ENCODE measurements at places on chromosomes 16 and 17.

- DNase-seq, result no peak
Observed at GRCh38 chr17:82103553-82104451, 5.8 kb upstream of the FASN start.

DNA sequence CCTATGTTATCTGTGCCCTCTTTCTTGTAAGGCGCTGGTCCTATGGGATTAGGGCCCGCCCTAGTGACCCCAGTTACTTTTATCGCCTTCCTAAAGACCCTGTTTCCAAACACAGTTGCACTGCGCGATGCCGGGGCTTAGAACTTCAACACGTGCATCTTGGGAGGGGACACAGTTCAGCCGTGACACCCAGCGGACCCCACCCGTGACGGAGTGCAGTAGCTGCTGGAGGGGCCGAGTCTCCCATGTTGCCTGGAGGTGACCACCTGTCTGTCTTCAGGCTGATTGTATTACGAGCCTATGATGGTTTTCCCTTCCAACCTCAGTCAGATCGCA is 9.4 kb downstream of the BAIAP2 start:
- DNase-seq, result no peak

- no peak for DNase-seq
Observed at GRCh38 chr17:38564869-38565268, 40.9 kb downstream of the SRCIN1 start.

GRCh38 chr16:30526823-30527634 is 663 bp upstream of the ZNF768 start:
- DNase-seq, result peak; percentile 92

GRCh38 chr16:49452108-49452507 is 78.5 kb downstream of the C16orf78 start:
- DNase-seq, result no peak

GRCh38 chr16:2455081-2455845 is 4.6 kb upstream of the TEDC2 start:
- no peak for DNase-seq

- no peak for DNase-seq
Observed at GRCh38 chr16:66717776-66718175, 21.2 kb upstream of the CMTM4 start.

DNA sequence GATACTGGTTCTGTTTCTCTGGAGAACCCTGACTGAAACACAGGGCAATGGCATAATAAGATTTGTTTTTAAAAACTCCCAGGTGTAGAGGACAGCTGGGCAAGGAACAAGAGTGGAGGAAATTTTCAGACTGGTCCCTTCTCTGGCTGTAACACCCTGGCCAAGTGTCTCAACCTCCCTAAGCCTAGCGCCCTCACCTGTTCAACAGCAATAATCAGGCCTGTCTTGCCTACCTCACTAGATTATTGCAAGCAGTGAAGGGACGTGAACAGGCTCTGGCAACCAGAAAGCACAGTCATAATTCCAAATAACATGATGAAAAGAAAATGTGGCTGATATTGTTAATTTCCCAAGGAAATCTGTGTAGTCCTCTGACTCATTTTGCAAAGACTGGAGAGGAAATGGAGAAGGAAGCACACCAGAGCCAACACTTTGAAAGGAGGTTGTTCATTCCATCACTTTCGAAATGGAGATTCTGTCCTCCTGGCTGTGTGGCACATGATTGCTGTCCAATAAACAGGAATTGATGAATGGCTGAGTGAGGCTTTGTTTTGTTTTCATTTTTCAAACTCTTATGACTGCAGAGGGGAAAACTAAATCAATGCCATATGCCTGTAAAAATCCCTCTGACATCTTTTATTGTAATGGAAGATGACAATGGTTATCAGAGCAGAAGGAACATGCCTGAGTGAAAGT is 87.5 kb upstream of the HLF start:
- no peak for DNase-seq

DNA sequence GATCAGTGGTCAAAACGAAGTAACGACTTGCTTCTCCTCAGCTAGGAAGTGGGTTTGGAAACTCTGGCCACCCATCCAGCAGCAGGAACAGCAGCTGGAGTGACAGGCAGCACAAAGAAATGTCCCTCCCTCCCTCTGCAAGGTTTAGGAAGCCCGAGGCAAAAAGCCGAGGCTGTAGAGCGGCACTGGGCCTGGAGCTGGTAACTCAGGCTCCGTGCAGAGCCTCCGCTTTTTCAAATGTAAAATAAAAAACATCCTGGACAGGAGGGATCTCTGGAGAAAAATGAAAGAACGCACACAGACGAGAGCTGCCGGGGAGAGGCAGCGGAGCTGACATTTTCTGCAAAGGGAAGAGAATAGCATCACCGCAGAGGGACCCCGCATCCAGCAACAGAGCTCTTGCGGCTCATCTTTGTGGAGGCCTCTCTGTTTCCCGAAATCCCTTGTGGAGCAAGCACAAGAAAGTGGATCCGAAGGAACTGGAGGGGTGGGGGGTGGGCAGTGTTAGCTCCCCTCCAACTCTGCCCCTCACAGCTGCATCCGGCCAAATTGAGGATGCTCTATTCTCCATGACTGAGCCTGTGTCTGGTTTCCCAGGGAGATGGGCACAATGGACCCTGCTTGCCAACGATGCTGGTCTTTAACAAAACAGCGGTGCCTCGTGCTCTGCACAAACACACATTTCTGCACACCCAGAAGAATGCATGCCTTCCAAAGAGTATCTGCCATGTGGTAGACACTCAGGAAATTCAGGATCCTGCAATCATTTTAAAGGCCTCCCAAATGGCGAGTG is 335.5 kb upstream of the ZFHX3 start:
- no peak for DNase-seq

DNA sequence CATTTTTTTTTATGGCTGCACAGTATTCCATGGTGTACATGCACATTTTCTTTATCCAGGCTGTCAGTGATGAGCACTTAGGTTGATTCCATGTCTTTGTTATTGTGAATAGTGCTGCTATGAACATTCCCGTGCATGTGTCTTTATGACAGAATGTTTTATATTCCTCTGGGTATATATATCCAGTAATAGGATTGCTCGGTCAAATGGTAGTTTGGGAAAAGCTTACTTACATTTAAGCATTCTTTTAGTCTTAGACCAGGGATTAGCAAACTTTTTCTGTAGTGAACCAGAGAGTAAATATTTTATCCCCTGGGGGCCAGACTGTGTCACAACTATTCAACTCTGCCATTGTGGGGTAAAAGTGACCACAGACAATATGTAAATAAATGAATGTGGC is 40.2 kb downstream of the MED13 start:
- no peak for DNase-seq

DNA sequence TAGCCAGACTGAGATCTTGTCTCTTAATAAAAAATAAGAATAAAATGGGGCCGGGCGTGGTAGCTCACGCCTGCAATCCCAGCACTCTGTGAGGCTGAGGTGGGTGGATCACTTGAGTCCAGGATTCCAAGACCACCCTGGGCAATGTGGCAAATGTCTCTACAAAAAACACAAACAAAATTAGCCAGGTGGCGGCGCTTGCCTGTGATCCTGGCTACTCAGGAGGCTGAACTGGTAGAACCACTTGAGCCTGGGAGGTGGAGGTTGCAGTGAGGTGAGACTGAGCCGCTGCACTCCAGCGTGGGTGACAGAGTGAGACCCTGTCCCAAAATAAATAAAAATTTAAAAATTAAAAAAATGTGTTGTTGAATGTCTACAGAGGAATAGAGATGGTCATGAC is 2.9 kb upstream of the DEF8 start:
- DNase-seq, result no peak

DNA sequence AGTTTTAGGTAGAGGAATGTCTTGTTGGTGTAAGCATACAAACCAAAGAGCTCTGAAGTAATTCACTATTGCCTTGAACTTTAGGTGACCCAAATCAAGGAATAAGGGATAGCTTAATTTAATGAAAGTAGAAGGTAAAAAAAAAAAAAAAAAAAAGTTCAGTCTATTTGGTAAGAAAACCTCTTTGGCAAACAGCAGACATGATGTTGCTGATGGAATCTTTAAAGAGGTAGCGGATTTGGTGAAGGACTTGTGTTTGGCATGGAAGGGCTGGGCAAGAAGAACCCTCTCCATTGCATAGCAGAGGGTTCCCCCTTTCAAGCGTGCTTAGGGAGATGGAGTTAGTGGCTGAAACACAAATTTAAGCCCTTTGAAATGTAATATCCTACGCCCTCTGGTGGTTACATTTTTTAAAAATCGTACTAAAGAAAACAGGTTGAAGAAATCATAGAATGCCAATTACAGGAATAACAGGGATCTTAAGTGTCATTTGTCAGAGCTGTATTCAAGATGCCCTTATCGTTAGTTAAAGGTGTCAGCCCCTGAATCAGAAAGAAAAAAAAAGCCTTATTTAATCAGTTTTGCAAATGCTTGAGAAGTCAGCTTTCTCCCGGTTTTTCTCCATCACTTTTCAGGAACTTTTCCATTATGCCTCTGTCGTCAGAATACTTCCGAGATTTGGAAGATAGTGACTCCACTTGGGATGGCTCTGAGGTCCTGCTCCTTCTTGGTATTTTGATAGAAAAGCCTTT is 383.1 kb downstream of the KCNJ2 start:
- DNase-seq, result no peak

DNA sequence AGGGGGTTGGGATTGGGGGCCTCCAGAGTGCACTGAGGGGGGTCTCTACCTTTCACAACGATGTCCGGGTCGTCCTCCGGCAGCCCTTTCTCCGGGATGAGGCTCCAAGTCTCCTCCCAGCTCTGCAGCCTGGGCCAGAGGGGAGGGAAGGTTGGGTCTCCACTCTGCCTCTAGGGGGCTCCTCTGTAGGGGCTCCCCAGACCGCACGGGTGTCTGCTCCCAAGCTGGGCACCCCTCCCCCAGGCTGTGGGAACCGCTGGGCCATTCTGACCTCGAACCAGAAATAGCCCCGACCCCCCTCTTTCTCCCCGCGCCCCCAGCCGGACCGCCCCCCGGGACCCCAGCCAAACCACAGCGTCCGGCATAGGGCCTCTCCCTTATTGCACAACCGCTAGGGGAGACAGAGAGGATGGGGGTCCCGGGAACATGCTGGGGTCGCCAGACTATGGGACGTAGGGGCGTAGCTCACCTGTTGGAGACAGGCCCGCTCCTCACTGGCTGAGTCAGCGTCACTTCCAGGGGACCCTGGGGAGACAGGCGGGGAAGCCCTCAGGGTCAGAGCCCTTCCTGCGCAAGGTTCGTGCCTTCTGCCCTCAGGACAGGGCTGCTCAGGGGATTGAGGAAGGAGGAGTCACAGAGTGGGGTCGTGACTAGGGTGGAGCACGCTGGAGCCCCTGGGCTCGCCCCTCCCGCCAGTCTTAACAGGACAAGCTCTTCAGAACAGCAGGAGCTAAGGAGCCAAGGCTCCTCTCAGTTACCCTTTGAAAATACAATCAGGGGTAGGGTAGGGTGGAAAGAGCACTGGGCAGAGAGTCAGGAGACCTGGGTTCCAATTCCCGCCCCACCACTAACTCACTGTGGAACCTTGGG is 2.7 kb downstream of the PLEKHH3 start:
- DNase-seq, result no peak

GRCh38 chr16:13956635-13957196 is 36.8 kb downstream of the ERCC4 start:
- DNase-seq, result no peak

DNA sequence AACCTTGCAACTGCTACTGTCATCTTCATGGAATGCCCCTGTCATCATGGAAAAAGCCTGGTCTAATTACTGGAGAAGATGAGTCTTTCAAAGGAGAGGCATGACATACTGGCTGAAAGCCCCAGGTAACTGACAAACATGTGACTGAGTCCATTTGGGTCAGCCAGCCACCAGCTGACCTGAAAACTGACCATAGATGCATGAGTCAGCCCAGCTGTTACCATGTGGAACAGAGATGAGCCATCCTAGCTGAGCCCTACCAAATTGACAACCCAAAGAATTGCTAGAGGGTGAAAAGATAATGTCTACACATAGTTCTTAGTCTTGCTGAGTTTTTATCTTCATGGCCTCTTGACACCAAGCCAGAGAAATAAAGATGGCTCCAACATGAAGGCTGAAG is 311.8 kb downstream of the UTP18 start:
- DNase-seq, result no peak

DNA sequence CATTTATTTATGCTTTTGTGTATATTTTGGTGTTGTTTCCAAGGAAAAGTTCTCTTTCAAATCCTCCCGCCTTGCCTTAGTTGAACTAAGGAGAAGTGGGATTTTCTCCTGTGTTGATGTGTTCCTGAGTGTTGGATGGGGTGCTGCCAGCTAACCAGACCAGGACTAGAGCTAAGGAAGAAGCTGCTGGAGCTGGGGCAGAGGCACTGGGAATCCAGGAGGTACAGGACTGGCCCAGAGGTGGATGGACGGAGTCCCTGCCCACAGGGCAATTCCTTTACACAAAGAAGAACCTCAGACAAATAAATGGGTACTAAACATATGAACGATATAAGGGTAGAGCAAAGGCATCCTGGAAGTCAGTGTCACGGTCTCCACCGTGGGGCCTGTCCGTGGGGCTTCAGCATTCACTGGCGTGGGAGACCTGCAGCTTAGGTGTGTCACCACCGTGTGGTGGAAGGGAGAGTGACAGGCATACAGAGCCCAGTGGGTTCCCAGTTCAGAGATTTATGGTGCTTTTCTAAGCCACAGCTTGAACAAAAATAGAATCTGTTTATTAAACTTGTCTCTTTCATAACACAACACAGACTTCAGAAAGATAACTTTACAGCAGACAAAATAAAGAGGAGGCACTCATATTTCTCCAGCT is 270.7 kb downstream of the NTN1 start:
- peak; percentile 47 for DNase-seq

- DNase-seq, result no peak
Observed at GRCh38 chr17:68957944-68958343, 2.8 kb upstream of the ABCA8 start.

DNA sequence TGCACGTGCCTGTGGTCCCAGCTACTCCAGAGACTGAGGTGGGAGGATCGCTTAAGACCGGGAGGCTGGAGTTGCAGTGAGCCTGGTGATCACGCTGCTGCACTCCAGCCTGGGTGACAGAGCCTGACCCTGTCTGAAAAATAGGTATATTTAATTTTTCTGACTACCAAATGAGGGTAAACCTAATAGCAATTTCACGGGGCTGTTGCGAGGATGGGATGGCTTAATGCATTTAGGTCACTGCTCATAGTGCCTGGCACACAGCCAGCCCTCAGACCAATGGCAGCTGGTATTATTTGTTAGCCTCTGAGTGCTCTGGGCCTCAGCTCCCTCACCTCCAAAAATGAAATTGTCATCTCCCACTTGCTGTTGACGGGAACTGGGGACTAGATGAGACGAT is 5.9 kb upstream of the CDIP1 start:
- no peak for DNase-seq

DNA sequence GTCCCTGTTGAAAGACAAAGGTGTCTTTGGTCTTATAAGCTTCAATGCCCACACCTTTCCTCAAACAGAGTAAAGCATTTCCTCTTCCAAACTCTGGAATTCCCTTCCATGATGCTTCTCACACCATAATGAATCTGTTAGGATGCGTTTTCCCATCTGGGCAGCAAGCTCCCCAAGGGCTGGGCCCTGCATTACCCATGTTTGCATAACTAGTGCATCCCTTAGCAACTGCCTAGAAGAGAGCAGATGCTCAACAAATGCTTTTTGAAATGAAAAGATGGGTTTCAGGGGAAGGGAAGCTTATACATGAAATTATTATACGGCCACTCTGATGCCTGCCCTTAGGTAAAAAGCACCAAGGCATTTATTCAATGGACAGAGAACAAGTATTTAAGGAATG is 124.5 kb upstream of the CCL2 start:
- DNase-seq, result no peak

GRCh38 chr16:23365602-23366240 is 63.6 kb downstream of the SCNN1B start:
- DNase-seq, result no peak

- DNase-seq, result no peak
Observed at GRCh38 chr17:75645889-75646637, 12.8 kb downstream of the SMIM5 start.

GRCh38 chr16:28823291-28823872 is 583 bp downstream of the ATXN2L start:
- no peak for DNase-seq

- no peak for DNase-seq
Observed at GRCh38 chr17:8696426-8696825, 48.2 kb downstream of the CCDC42 start.

Data from stimulated activated CD4-positive, alpha-beta T cell treated with anti-CD3 and anti-CD28 coated beads, Interleukin-12 subunit alpha, Interleukin-12 subunit beta, amount 100 ng/mL, for 4 hours (primary cell).